ENCODE measurements at places on chromosomes 6 and 20.

GRCh38 chr20:64152906-64153305 lies 11.3 kb upstream of the MYT1 start:
- no peak for DNase-seq

DNA sequence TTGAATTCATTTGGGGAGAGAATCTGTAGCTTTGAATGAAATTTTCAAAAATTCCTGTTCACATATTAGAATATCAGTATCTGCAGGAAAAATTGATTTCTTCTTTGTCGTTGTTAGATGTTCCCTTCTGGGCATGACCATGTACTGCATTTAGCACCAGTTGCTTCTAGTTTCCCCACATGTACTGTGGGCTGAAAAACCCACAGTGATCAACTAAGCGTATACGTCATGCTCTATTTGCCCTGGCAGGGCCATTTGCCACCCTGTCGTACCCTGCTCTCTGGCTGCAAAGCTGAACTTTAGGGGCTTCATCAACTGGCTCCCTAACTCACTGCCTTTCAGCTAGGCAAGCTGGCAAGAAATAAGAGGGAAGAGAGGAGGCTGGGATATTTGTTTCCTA lies 340.7 kb upstream of the TSHZ2 start:
- no peak for DNase-seq

DNA sequence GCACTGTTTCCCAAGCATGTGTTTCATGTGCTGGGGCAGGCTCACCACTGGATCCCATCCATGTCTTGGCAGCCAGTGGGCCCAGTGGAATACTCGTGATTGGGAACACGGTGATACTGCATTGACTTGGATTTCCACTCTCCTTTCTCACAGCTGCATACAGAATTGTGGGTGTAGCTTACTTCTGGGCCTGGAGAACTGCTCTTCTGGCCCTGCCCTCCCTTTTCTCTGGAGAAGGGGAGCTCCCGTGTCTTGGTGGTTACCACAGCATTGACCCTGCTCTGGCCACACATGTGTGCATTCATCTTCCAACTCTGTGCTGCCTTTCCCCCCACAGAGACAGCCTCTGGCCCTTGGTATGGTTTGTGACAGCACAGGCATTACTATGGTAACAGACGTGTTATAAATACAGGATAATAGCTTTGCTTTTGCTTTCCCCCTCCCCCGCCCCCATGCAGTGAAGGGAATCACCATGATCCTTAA lies 21.6 kb downstream of the SOBP start:
- DNase-seq, result peak; percentile 75

GRCh38 chr20:43459022-43459942 lies 1.6 kb downstream of the SRSF6 start:
- peak; percentile 61 for DNase-seq

GRCh38 chr6:11774426-11774825 lies 4.2 kb downstream of the ADTRP start:
- no peak for DNase-seq

DNA sequence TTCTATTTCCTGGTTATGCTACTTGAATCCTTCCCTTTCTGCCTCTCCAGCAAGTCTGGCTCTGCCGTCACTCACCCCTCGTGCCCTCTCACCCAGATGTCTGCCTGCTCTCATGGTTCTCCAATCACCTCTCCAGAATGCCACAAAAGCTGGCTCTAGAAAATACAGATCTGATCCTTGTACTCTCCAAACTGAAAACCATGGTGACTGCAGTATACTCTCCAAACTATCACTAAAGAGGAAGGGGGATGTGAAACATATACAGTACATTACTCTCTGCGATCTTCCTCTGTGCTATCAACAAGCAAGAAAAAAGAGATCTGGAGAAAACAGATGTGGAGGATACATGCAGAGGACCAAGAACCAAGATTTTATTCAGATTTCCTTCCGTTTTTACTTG lies 91.1 kb downstream of the ATXN1 start:
- no peak for DNase-seq

DNA sequence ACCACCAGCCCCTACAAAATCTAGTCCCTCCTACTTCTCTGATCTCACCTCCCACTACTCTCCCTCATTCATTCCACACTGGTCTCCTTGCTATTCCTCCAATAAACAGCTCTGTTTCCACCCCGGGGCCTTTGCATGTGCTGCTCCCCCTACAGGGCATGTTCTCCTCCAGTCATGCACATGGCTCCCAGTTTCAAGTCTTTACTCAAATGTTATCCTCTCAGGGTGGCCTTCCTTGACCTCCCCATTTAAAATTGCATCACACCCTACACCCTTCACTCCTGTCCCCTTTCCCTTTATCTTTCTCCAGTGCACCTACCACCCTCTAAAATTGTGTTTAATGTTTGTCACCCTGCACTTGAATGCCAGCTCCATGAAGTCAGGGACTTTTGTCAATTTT lies 174.5 kb downstream of the MRPL14 start:
- no peak for DNase-seq

DNA sequence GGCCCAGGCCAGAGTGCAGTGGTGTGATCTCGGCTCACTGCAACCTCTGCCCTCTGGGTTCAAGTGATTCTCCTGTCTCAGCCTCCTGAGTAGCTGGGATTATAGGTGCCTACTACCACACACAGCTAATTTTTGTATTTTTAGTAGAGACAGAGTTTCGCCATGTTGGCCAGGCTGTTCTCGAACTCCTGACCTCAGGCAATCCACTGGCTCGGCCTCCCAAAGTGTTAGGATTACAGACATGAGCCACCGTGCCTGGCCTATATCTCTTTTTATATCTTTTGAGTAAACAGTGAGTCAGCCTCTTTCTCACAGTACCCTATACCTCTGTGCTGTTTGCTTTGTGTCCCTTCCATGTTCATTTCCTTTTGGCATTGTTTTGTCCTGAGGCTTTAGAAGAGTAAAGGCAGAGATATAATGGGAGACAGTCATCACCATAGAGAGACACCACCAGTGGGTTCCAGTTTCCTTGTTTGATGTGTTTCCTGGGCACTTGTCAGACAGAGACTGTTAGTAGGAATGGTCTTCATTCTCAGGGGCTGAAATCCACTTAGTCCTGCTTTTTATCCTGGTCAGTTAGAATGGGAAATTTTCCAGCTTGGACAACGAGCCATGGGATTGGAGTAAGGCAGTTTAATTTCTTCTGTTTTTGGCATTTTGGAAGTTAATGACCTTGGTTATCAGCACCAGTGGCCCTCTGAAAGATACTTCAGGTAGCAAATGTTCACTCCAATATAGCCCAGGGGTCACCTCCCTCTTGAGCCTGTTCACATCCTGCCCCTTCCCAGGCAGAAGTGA lies 32.2 kb upstream of the ASXL1 start:
- no peak for DNase-seq

GRCh38 chr6:138803331-138803730 lies 7.4 kb downstream of the ECT2L start:
- no peak for DNase-seq

- no peak for DNase-seq
Measured at GRCh38 chr6:154359161-154359574, 2.6 kb upstream of the IPCEF1 start.

- DNase-seq, result no peak
Measured at GRCh38 chr6:89073014-89073620, 7.4 kb upstream of the PNRC1 start.

DNA sequence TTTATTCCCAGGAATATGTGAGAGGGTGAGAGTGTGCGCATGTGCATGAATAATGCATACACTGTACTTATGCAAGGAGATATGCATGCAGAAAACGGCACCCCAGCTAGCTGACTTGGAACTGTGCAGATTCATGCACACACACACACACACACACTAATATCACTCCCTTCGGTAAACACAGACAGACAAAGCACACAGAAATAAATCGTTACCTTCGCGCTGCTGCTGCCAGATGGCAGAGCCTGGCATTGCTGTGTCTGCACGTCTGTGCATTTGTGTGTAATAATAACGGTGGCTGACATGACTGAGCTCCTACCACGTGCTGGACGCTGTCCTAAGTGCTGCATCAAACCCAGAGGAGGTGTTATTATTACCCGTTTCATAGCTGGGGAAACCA lies 36.8 kb downstream of the PREX1 start:
- no peak for DNase-seq

DNA sequence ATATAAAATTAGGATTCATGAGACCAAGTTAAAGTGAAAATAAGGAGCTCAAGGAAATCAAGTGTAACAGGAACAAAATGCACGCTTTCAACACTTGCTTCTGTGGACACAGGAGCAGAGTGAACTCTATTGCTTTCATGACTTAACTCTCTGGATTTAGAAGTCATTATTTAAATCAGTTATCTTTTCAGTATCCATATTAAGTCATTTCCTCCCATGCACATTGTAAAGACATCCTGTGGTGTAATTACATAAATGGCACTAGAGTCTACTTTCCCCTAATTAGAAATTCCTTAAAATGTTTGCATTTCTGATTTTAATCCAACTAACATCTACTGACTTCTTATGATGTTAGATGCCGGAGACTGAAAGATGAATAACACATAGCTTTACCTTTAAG lies 88.0 kb downstream of the INSM1 start:
- DNase-seq, result no peak

- no peak for DNase-seq
Measured at GRCh38 chr6:165181951-165182414, 127.4 kb downstream of the C6orf118 start.

DNA sequence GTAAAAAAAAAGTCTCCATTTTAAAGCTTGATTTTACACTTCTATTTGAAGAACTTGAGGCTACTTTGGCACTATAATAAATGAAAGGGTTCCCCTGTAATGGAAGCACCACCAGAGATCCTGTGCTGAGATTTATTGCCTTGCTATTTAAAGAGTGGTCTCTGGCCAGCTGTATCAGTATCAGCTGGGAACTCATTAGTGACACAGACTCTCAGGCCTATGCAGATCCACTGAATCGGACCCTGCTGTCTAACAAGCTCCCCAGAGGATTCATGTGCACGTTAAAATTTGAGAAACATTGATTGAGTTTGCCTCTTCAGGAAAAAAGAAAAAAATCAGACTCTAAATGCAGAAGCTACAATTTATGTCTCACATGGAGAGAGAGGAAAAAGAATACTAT lies 299.9 kb upstream of the BMP2 start:
- no peak for DNase-seq

- no peak for DNase-seq
Measured at GRCh38 chr6:154257067-154257466, 99.5 kb downstream of the IPCEF1 start.

DNA sequence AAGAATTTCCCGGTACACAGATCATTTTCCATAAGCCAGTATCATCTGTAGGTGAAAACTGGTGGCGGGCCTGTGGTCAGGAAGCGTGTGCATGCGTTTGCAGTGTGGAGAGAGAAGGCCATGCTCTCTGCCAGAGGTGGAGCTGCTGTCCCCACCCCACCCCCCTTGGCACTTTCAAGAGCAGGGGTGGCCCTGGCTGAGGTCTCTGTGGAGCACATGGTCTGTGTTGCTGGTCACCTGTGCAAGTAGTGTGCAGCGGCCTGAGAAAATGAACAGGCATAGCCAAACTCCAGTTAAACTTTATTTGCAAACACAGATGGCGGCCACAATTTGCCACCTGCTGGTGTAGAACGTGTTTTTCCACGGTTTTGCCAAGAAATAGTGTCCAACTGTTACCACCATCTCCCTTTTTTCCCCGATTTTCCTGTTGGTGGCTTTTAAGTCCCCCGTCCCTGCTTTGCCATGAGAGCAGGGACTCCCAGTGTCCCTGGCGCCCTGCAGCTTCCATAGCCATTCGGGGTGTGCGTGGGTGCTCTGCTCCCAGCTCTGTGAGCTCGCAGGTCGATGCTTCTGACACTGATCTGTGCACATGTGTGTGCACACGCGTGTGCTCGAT lies 2.5 kb downstream of the ADRM1 start:
- no peak for DNase-seq

- no peak for DNase-seq
Measured at GRCh38 chr6:138426500-138427123, 22.6 kb downstream of the HEBP2 start.

- DNase-seq, result no peak
Measured at GRCh38 chr6:160042788-160043301, 74.0 kb downstream of the IGF2R start.

DNA sequence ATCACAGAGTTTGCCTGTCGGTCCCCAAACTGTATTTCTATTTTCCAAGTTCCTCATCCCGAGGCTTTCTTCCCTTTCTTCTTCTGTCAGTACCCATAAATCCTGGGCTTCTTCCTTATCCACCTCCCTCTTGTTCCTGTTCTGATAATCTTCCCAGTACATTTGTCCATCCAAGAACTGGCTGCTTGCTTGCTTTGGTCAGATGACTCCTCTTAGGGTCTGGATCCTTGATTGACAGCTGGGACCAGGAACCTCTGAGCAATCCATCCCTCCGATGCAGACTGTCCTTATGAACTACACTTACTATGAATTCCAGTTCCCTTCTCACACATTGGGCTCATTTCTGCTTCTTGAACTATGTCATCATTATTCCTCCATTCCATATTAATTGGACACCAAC lies 275.3 kb upstream of the CITED2 start:
- DNase-seq, result no peak

DNA sequence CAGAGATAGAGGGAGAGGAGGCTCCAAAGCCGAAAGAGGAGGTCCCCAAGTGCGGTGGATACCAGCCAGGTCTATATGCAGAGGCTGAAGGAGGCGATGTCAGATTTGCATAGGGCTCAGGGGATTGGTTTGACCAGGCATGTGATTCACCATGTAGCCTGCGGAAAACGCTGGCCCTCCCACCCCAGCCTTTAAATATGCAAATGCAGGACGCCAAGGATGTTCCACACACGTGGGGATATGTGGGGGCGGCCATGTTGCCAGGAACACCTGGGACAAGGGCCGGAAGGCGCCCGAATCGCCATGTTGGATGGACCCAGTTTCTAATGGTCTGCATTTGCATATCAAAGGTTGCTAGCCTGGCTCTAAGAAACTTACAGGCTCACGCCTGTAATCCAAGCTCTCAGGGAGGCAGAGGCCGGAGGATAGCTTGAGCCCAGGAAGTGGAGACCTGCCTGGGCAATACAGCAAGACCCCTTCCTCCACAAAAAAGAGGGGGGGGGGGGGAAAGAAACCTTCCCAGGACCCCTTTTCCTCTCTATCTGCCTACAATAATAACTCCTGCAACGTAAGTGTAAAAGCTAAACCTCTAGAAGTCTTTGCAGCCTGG lies 110.5 kb downstream of the TULP4 start:
- no peak for DNase-seq

GRCh38 chr6:139881728-139882211 lies 507.3 kb upstream of the CITED2 start:
- no peak for DNase-seq

- DNase-seq, result no peak
Measured at GRCh38 chr6:119442776-119443184, 93.2 kb upstream of the MAN1A1 start.

- DNase-seq, result no peak
Measured at GRCh38 chr6:45949256-45949655, 66.4 kb downstream of the CLIC5 start.

All from coronary artery (tissue), 2 donors.